Daoy (cell line): ENCODE measurements at places on chromosomes 5 and 9. TPM values are rescaled to one million over a fixed set of nuclear protein-coding genes. Genes with fewer than 3 reads are reported as not detected.

Gene PCDHB13
- total RNA-seq: 1.7 and 2.1 TPM in 2 replicates

Gene CARTPT
- not detected in 2 replicates for total RNA-seq

Gene PDE8B
- total RNA-seq: 0.29 and 1.6 TPM in 2 replicates

Gene EPB41L4A
- total RNA-seq: 3.4 and 7.9 TPM in 2 replicates

Gene GABRA1
- 1.9 and 9.7 TPM in 2 replicates for total RNA-seq
